ENCODE measurements at places on chromosomes 2 and 18.

DNA sequence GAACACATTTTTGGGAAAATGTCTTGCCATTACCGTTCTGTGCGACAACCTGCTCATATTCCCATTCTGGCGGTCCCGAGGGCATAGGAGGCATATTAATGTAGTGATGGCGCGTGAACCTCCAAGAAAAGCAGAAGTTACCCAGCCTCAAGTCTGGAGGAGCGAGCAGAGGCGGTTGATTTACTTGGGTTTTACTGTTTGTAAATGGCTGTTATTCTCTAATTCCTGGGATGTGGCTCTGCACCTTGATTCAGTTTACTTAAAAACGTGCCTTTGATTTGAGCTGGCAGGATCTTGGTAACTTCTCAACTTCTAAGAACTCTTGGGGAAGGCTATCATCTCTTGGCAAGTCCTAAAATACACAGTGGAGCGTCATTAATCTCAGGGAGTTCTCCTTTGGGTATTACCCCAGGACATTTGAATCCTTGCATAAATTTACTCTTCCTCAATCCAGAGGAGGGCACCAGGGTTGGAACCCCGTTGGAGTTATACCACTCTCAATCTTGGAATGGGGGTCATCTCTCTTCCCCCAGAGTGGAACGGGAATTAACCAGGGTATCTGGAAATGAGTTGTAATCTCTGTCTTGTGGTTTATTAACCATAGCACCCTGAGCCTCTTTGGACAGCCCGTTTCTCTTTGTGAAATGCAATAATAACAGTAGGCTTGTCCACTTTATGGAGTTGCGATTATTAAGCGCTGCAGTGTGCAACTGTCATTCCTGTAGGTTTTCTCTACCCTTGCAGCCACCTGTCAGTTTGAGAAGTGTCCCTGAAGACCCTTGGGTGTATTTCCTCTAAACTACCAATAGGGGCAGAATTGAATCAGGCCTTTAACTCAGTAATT is 2.1 kb downstream of the HK2 start:
- DNase-seq = no peak

GRCh38 chr2:177031438-177032180 is 181.0 kb upstream of the HNRNPA3 start:
- no peak for DNase-seq

- DNase-seq = no peak
Observed at GRCh38 chr2:216220976-216221375, 111.8 kb downstream of the XRCC5 start.

DNA sequence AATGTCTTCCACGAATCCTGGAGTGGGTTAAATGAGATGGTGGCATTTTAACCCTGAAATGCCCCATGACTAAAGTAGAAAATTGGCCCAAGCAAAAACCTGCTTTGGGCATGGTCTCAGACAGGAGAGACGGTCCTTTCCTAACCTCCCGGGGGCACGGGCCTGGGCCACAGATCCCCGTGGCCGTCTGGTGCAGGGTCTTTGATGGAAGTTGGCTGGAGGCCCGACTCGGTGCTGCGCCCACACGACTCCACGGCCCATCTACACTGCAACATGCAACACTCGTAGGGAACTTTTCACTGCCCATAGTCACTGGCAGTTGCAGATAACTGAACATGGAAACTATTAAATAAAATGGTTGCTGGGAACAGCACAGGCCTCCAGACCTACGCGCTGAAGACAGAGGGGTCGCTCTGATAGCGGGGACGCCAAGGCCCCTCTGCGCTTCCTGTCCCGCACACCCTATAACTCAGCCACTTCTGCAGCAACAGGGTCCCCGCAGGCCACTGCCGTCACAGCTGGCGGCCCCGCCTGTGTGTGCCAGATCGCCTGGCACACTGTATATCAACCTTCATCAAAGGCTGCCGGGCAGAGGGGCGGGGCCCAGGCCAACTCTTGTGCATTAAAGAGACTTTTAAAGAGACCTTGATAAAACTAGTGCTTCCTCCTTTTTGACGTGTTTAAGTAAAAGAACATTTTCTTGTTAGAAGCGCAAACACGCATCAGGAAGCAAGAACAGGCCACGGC is 214.1 kb downstream of the TWIST2 start:
- DNase-seq = no peak

DNA sequence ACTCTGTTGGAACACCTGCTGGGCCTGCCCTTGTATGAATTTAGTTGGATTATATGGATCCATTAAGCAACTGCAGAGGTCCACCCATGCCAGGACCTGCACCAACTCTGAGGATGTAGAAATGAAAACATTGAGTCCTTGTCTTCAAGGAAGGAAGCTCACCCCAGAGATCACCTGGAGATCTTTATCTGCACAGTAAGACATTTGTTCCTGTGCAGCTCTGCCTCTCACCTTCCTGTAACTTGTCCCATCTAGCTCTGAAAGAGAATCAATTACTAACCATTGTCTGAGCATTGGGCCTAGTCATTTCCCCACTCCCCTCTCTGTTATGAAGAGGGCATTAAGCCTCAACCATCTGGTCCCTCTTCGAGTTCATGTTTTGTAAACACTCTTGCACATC is 105.2 kb upstream of the YWHAQ start:
- no peak for DNase-seq

DNA sequence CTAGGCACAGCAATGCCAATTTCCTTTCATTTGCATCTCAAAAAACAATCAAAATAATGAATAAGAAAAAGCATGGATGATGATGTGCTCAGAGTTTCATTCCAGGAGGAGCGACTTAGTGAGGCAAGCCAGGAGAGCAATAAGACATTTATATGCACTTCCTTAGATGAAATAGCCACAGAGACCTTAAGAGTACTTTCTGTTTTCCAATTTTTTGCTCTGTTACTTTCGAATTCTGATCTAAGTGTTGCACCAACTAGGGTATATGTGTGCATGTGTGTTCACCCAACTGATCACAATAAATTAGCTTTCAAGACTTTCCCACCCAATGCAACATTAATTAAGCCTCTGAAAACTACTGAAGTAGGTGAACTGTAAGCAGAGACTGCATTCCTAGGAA is 709 bp downstream of the RAB27B start:
- DNase-seq = no peak

DNA sequence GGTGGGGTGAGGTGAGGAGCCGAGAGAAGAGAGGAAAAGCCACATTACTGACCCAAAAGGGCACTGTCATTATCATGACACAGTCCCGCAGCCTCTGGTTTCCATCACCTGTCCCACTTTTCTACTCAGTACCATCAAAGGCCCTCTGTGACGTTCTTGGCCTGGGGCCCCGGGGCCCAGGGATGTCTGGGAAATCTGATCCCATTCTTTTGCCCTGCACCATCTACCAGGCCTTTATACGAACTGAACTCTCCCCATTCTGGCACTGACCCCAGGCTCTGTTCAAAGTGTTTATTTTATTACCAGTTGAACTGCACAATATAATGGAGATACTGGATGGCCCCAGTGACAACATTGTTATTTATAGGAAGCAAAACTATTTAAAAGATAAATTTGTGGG is 89.1 kb downstream of the COL6A3 start:
- no peak for DNase-seq

DNA sequence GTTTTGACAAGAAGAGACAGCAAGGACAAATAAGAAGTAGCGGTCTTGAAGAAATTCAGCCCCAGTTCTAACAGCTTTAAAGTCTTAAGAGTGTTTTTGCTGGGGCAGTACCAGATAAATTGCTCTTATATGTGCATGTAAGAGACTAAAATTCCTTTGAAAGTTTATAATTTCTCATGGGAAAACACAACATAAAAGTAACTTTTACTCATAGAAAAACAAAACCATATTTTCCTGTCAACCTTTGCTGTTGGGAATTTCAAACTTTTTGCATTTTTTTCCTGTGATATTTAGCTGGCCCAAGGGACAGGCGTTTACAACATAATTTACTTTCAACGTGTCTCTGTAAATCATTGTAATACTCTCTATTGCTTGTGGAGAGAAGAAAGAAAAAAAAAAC is 767.8 kb upstream of the ZEB2 start:
- no peak for DNase-seq

GRCh38 chr2:8009010-8009597 is 672.8 kb upstream of the ID2 start:
- DNase-seq = no peak

All from stimulated activated CD8-positive, alpha-beta memory T cell treated with anti-CD3 and anti-CD28 coated beads, Interleukin-15, amount 100 ng/mL, for 24 hours (primary cell).